ENCODE measurements at places on chromosomes 12 and 14. TPM values are rescaled to one million over a fixed set of nuclear protein-coding genes. Genes with fewer than 3 reads are reported as not detected.

The TIMELESS gene
- total RNA-seq = 4.1 TPM

The OAS2 gene
- 8.3 TPM for total RNA-seq

The DDX11 gene
- total RNA-seq = 28.9 TPM

The SYCP3 gene
- 0.88 TPM for total RNA-seq

The SPTB gene
- not detected for total RNA-seq

The DPY19L2 gene
- 2.7 TPM for total RNA-seq

The ITGB7 gene
- 1.1 TPM for total RNA-seq

The RIPK3 gene
- total RNA-seq = 11.9 TPM

The P2RX2 gene
- not detected for total RNA-seq

The ACOT4 gene
- 1.8 TPM for total RNA-seq

- no peak for DNase-seq
These were observed 31.2 kb upstream of the OTOGL start for GRCh38 chr12:80068173-80068572.

DNA sequence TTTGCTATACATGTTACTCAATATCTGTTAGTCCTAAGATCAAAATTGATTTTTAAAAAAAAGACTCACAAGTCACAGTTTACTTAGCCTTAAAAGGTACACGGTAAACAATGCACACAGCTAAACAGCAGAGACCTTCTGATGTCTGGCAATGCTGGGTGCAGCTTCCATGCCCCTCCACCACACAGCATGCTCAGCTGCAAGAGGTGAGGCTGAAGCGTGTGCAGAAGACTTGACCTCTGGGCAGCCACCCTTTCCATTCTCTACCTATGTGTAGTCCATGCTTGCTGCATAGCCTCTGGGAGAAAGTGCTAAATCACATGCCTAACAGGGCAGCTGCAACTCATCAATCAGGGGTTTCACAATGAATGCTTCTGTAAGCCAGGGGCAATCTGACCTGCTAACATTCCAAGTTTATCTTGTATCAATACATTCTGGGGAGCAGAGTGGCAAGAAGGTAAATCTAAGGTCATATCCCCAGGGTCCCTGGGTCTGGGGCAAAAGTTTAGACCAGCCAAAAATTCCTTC lies 44.5 kb upstream of the AMN1 start:
- no peak for DNase-seq

DNA sequence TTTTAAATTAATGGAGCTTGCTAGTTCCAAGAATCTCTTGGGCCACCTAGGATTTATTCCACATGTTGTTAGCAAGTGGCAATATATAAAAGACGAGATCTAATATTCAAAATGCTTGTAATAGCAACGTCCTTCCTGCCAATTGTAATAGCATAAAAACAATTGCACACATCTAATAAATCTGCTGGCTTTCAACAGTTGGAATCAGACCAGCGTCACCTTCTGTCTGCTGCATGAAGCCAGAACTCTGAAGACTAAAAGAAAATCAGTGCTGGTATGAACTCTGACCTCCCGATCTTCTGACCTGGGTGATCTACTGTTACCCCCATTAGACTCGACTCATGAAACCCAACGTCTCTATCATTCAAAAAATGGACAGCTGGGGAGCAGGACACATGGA lies 100.6 kb downstream of the DIO2 start:
- DNase-seq = no peak

DNA sequence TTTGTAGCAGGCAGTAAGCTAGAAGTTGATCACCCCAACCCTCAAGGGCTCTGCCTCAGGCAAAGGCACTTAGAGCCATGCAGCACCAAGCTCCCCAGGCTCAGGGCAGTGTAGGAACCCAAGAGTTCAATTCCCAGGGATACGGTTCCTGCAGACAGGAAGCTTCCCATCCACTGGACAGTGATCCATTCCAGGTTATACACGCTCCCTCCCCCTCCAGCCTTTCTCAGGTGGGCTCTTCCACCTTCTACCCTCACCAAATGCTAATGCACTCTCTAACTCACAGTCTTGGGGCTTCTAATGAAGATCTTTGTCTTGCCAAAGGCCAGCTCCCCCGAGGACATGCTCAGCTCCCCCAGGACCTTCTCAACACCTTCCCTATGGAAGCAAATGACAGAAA lies 12.7 kb downstream of the MYO1A start:
- DNase-seq = no peak

GRCh38 chr14:23864861-23865260 lies 88.7 kb upstream of the DHRS4 start:
- DNase-seq = peak; percentile 4

- no peak for DNase-seq
These were observed 32.1 kb upstream of the STON2 start for GRCh38 chr14:81432219-81432661.

GRCh38 chr12:43180242-43180641 lies 371.8 kb downstream of the ADAMTS20 start:
- DNase-seq = no peak

DNA sequence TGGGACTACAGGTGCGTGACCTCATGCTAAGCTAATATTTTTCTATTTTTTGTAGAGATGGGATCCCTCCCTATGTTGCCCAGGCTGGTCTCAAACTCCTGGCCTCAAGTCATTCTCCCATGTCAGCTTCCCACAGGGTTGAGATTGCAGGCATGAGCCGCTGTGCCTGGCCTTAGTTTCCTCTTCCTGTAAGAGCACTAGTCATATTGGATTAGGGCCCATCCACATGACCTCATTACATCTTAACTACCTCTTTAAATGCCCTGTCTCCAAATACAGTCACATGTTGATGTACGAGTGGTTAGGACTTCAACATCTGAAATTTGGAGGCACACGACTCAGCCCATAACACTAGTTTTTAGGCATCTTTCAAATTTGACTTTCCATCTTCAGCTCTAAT lies 72.2 kb upstream of the RASSF3 start:
- DNase-seq = no peak

- no peak for DNase-seq
These were observed 195.6 kb upstream of the KRR1 start for GRCh38 chr12:75706786-75707605.

GRCh38 chr14:92470215-92470614 lies 43.4 kb upstream of the RIN3 start:
- no peak for DNase-seq

Measured in osteoblast (primary cell).